NCI-H1092 (cell line): ENCODE measurements at places on chromosomes 16 and 17.

DNA sequence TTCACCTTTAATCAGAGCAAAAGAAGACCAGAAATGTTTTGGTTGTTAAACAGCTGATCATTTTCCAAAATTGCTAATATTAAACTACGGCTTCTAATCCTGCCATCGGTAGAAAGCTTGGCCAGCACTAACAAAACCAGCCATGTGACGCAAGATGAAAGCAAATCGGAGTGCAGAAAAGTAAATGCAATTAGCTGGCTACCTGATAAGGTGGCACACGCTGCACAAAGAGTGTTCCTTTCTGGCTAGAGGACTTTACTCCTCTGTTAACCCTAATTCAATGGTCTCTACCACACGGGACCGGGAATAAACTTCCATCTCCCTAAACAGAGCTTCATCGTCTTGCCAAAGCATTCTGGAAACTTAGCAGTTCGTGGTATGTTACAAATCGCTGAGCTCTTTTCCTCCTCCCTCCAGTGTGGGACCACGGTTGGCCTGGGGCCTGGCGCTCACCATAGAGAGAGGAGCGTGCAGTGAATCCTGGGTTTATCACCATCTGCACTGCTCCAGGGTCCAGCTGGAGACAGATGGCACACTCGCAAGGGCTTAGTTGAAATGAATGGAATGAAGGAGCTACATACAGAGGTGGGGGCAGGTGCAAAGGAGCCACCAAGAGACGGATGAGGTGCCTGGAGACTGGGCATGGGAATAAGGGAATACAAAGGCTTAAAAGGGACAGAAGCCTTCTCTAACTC, 10.1 kb upstream of the COG1 start:
- no peak for DNase-seq

GRCh38 chr17:3808701-3809100, 7.7 kb upstream of the ITGAE start:
- DNase-seq, result no peak

DNA sequence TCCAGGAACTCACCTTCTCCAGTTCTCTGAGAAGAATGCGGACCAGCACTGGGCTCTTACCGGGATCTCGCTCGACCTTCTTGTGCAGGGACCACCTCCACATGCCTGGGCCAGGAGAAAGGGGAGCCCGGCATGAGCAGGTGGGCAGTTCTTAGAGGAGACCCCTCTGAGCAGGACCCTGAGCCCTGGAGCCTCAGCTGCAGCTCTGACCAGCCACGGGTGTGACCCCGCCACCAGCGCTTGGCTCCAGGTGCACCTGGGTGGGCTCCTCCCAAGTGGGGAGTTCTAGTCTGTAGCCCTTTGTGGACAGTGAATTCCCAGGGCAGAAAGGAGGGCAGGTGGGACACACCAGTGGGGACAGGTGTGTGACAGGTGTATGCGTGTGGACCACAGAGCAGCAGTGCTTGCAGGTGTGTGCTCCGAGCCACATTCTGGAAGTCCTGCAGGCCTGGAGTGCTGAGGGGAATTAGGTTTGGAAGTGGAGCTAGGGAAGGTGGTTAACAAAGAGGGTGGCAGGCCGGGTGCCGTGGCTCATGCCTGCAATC, 28.9 kb downstream of the PIK3R6 start:
- DNase-seq, result no peak

DNA sequence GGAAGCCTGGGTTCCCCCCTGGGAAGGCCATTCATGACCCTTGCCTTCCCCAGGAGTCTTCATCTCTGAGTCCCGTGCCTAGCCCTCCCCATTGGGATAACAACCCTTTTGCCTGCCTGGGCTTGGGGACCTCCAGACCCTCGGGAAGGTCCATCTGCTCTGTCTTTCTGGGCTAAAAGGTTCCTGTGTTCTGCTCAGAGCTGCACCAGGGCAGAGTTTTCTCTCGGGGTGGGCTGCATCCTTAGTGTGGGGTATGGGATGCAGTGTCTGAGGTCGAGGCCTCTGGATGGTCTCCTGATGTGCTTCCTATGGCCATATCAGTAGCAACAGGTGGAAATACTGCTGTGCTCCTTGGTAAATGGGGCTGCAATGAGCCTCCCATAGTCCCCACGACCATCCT, 22.9 kb upstream of the PLLP start:
- DNase-seq, result no peak

DNA sequence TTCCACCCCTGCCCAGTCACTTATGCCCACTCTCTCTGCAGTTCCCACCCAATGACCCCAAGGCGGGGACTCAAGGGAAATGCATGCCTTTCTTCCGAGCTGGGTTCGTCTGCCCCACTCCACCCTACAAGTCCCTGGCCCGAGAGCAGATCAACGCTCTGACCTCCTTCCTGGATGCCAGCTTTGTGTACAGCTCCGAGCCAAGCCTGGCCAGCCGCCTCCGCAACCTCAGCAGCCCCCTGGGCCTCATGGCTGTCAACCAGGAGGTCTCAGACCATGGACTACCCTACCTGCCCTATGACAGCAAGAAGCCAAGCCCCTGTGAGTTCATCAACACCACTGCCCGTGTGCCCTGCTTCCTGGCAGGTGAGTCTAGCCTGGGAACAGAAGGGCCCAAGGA, 13.8 kb downstream of the LPO start:
- no peak for DNase-seq

- DNase-seq, result no peak
Observed at GRCh38 chr17:73368085-73368631, 56.4 kb upstream of the CDC42EP4 start.

GRCh38 chr17:45828171-45828570, 16.5 kb upstream of the SPPL2C start:
- no peak for DNase-seq

- no peak for DNase-seq
Observed at GRCh38 chr17:75891605-75892555, 4.9 kb downstream of the TRIM65 start.

- no peak for DNase-seq
Observed at GRCh38 chr16:84874004-84874435, 54.2 kb downstream of the CRISPLD2 start.

DNA sequence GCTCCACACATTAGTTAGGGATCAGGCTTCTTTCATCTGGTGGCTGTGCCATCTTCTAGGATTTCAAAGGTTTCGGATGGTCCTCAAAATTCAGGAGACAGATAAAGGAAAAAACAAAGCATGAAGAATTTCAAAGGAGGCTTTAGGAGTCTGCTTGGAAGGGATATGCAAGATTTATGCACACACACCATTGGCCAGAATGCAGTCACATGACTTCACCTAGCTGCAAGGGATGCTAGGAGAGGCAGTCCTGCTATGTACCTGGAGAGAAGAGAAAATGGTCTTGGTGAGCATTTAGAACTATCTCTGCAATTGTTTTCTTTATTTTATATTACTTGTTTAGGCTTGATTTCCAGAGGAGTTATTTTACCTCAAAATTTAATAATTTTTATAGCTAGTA, 174.6 kb downstream of the PCTP start:
- no peak for DNase-seq

- DNase-seq, result no peak
Observed at GRCh38 chr16:10776280-10776679, 32.6 kb downstream of the NUBP1 start.

DNA sequence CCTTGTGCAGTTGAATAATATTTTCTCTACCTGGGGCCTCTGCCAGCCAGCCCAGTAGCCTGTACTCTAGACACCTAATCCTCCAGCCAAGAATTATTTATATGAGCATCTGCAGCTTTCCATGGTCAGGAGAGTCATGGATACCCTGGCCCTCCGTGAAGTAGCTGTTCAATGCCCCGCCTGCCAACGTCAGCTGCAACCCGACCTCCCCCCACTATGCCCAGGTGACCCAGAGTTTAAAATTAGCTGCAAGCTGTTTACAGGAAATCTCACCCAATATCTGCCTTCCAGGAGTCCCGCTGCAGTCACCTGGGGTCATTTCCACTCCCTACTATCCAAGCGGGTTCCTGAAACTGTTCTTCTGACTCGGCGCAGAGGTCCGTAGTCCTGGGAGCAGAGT, 12.3 kb downstream of the SDR42E2 start:
- DNase-seq, result no peak

DNA sequence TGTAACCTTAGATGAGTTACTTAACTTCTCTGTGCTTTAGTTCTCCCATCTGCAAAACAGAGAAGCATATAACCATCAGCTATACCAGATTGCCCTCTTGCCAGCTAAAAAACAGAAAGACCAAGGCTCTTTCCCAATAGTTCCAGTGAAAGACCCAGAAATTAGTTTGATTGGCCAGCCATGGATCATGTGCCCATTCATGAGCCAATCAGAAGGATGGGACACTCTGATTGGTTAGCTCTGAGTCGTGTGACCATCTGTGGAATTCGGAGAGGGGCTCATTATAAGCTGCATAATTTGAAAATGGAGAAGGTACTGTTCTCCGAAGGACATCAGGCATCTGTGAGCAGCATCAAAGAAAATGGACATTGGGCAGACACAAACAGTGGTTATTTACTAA, 155.2 kb downstream of the ABCC12 start:
- DNase-seq, result no peak

GRCh38 chr16:194516-194915, 14.3 kb downstream of the HBQ1 start:
- no peak for DNase-seq

DNA sequence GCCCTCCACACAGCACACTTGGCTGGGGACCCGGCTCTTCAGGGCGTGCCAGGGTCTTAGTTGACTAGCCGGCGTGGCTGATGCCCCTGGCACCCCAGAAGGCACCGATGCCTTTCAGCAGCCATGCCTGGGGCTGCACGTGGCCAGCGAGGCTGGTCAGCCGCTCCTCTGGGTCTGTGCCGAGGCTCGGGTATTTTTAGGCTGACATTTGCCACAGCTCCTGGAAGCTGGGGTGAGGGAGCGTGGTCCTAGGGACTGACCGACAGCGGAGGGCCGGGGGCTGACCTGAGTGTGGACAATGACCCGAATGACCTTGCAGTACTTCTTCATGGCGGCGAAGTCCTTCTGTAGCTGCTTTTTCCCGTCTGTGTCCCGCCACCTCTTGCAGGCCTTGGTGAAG, 3.9 kb downstream of the RPL3L start:
- DNase-seq, result no peak

GRCh38 chr16:73616166-73616753, 568.3 kb upstream of the ZFHX3 start:
- peak; percentile 52 for DNase-seq

DNA sequence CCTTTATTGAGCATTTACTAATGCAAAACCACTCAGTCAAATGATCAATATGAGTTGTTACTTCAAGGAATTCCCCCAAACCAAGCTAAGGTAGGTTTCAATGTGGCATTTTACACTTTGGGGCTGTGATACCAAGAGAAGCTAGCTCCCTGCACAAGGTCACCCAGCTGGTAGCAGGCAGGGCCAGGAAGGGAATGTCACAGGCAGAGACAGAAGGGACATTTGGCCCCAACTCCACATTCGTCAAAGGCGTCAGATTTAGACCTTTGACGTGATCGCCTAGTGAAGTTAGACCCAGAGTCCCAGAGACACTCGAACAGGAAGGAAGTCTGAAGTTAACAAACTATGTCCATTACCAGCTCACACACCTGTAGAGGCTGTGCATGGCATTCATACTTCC, 5.5 kb upstream of the SMG1 start:
- DNase-seq, result no peak
